ENCODE measurements at places on chromosomes 16 and 17.

GRCh38 chr17:66727634-66728570, 107.0 kb upstream of the CACNG5 start:
- peak; percentile 36 for DNase-seq

DNA sequence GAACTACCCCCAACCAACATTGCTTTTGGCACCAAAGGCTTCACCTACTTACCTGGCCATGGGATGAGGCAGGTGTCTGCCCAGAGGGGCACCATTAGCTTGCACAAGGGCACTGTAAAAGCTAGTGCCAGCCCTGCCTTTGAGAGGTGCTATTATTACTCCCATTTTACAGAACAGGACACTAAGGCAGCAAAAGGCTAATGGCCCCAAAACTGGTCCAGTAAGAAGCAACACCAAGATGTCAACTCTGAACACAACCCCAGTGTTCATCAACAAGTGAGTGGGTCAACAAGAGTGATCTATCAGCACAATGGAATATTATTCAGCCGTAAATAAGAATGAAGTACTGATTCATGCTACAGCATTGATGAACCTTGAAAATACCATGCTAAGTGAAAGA, 7.7 kb upstream of the USP7 start:
- DNase-seq, result no peak

DNA sequence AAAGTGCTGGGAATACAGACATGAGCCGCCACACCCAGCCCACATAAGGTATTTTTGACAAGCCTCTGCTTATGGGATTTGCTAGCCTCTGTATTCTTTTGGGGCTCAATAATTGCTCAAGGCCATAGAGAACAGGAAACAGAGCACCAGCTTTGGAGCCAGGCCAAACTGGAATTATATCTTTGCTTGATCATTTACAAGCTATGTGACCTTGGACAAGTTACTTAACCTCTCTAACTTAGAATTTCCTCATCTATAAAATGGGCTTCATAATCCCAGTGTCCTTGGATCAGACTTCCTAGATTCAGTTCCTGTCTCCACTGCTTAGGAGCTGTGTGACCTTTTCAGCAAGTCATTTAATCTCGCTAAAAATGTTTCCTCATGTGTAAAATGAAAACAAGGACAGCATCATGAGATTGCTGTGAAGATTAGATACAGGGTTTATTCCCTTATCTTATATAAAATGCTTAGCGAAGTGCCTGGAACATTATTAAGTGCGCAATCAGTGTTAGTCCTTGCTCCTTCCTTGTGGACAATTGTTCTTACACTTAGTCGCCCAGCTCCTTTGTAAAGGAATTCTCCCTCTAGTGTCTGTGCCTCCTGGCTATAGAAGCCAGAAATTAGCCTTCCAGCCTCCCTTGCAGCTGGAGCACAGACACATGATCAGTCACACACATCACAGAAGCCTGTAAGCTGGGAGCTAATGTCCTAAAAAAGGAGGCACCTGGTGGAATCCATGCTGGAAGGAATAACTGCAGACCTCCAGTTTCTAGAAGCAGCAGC, 16.6 kb downstream of the KRT9 start:
- DNase-seq, result no peak

DNA sequence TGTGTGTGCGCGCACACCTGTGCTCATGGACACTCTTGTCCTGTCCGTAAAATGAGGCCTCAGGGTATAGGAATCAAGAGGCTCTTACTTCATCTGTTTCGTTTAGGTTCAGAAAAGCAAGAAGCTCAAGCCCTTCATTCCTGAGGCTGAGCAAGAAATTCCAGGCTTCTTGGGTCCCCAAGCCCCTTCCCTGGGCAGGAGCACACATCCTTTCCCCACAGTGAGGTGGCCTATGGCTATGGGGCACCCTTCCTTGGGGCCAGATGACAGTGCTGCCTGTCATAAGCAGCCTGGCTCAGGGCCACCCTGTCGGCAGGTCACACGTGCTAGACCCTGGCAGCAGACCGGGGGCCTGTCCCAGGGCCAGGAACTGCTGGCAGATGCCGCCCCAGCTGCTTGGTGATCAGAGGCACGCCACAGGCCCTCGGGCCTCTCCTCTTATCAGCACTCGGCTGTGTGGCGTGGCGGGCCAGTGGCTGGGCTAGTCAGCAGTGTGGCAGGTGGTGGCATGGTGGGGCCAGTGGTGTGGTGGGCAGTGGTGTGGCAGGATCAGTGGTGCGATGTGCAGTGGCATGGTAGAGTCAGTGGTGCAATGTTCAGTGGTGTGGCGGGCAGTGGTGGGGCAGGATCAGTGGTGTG, 50.2 kb downstream of the NKD1 start:
- DNase-seq, result no peak

- no peak for DNase-seq
Observed at GRCh38 chr16:57084996-57085395, 7.4 kb upstream of the CPNE2 start.

DNA sequence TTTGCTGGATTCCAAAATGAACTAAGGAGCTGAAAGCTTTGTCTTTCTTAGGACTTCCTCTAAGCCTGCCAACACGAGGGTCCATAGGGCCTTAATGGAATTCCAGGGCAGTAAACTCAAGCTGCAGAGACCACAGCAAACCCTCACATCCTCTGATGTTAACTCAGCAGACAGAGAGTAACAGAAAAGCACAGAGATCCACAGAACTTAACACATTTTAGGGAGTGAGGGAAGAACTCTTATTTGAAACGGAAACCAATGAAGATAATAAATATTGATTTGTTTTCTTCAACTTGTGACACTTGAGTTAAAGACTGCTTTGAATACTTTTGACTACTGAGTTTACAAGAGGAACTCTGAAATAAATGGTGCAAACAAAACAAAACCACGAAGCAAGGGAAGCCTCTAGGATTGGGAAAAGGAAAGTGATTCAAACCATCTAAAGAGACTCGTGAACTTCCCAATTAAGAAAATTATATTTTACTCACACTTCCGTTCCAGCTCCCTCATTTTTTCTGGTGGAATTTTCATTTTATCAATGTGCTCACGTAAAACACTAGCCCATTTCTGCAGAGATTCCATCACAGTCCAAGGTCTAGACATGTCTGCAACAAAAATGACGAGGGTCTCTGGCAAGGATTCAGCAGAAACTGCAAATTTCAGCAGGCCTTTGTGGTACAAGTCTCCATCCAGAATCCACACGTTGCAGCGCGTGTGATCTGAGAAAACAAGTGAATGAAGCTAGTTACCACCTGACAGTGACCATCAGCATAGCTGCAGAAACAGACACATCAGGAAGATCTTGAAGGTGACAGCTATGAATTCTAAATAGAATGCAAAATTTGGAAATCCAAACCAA, 9.2 kb downstream of the DYNC1LI2 start:
- no peak for DNase-seq

DNA sequence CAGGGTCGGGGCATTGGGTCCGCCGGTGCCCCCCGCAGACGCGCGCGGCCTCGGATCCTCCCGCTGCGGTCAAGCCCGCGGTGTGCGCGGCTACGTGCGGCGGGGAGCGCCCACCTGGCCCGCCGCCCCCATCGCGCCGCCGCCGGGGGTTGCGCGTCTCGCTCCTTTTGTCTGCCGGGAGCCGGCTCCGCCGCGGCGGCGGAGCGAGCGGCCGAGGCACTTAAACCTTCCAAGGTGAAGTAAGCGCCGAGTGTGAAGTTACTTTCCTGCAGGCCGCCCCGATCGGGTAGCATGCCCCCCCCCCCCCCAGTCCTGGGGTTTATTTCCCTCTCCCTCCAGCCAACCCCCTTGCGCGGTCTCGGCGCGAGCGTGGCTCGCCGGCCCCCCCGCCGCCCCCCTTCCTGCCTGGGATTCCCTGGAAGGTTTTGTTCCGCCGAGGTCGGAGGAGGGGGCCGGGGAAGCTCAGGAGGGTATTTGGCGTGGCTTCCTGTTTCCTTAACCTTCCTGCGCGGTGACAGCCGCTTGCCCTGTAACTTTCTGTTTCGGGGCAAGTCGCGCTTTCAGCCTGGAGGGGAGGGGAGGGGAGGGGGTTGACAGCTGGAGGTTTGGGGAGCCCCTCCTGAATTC, 56.6 kb upstream of the GSE1 start:
- no peak for DNase-seq

DNA sequence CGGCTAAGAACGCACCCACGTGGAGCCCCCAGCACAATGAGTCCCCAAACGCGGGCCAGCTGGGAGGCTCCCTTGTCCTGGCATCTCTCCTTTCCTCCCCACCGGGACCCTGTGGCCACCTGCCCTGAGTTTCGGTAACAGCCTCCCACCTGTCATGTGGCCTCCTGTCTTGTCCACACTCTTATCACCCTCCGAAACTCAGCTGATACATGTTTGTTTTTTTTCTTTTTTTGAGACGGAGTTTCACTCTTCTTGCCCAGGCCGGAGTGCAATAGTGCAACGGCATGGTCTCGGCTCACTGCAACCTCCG, 105.7 kb upstream of the CREBBP start:
- no peak for DNase-seq

DNA sequence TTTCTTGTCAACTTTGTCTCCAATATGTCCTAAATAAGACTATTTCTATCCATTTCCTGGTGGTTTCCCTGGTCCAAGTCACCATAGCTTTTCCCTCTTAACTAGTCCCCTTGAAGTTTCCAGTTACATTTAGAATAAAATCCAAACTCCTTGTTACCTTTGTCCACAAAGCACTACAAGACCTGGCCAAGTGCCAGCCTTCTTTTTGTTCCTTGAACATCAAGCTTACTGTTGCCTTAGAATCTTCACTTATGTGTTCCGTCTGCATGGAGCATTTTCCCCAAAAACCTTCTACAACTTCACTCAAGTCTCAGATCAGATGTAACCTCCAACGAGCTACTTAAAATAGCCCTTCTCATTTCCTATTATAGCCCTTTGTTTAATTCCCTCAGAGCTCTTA, 101.4 kb downstream of the ITFG1 start:
- DNase-seq, result no peak

- DNase-seq, result no peak
Observed at GRCh38 chr16:27317320-27317719, 3.5 kb downstream of the IL4R start.

GRCh38 chr17:563616-564015, 151.0 kb downstream of the VPS53 start:
- no peak for DNase-seq

DNA sequence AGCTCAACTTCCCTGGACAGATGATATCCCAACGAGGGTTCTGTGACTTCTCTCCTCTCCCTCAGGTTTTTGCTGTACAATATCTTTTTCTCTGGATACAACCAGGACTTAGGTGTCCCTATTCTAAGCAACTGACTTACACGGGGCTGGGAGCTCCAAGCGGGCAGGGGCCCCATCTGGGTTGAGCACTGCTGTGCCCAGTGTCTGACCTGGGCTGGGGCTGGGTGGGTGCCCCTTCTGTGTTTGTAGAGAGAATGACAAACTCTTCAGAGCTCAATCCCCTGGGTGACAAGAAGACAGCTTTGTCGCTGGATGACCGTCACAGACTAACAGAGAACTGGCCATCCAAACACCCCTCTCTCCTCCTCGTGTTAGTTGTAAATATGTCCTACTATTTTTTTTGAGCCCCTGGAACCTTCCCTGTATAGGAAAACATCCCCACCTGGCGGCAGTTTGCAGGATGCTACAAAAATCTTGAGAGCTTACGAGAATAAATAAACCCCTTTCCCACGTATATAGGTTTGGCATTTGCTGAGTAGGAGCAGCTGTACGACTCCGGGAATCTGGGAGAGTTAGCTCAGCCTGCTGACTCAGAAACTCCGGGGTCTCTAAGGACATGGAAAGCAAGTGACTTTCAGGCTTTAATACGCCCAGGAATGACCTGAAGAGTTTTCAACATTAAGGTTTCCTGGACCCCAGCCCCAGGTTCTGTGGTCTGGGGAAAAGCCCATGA, 23.7 kb upstream of the RCVRN start:
- no peak for DNase-seq

DNA sequence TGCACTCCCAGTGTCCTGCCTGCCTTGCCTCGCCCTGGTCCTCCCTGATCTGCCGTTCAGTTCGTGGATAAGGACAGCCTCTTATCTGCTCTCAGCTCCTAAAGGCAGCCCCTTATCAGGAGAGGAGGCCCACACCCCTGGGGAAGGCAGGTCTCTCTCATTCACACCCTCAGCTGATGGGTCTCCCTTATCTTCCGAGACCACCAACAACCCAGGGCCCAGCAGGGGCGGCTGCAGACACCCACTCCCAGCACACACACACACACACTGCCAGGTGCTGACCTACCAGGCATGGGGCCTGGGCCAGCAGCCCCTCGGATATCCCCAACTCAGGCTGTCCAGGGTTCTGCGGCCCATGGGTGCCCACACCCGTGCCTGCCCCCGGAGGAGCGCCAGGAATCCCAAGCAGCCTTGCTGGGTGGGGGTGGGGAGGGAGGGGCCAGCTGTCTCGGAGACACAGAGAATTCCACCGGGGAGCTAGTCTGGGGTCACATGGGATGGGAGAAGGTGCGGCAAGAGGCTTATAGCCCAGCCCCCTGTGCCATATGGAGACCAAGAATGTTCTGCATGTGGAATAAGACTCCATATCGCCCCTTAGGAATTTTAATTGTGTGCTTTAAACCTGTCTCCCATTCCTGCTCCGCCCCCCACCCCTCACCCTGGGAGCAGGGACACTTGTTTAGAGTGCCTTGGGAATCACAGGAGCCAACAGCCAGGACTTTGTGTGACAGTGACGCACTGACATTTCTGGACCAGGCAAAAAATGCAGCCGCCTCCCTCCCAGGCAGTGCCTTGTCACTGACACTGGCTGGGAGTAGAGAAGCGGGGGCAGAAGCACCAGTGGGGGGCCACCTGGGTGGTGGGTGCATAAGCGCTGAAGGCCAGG, 41.9 kb upstream of the EMP2 start:
- DNase-seq, result no peak

Data from stimulated activated CD4-positive, alpha-beta T cell treated with anti-CD3 and anti-CD28 coated beads, Interleukin-1b, Interleukin-23, amount 100 ng/mL, for 4 hours (primary cell).